ENCODE measurements at places on chromosomes 1 and 21.

- ATAC-seq = peak; percentile 83
These were observed 53.8 kb downstream of the MACF1 start for GRCh38 chr1:39258146-39258924.

DNA sequence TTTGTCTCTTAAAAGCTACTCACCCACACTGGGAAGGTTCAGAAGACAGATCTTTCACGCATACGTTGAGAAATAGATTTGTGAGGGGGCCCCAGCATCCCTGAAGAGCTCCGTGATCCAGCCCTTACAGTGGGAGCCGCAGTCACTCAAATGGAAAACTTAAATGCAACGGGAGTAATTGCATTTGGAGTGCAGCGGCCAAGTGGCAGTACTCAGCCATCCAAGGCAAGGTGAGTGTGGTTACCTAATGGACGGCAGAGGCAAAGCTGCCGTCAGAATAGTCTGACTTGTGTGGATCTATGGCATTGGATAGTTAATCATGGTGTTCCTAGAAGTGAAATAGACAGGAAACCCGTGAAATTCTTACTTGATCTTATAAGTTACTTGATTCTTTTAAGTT is 5.1 kb downstream of the SPSB1 start:
- no peak for ATAC-seq

GRCh38 chr1:24294716-24295371 is 24.3 kb upstream of the GRHL3 start:
- peak; percentile 66 for ATAC-seq

DNA sequence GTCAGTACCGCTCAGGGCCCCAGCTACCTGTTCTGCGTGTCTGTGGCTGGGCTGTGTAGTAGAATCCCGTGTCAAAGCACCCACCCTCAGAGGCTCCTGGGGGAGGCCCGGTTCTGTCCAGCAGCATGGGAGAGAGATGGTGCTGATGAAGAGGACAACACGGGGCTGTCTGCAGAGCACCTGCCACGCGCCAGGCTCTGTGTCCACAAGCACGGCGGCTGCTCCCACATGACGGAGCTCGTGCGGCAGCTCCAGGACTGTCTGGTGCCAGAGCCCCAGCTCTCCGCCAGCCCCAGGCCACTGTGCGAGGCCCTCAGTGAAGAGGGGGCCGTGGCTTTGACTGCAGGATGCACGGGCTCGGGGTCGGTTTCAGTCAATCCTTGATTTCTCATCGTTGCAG is 42.0 kb upstream of the TSPEAR start:
- no peak for ATAC-seq
